CD8-positive, alpha-beta T cell (primary cell): ENCODE measurements at places on chromosomes 5 and 9.

DNA sequence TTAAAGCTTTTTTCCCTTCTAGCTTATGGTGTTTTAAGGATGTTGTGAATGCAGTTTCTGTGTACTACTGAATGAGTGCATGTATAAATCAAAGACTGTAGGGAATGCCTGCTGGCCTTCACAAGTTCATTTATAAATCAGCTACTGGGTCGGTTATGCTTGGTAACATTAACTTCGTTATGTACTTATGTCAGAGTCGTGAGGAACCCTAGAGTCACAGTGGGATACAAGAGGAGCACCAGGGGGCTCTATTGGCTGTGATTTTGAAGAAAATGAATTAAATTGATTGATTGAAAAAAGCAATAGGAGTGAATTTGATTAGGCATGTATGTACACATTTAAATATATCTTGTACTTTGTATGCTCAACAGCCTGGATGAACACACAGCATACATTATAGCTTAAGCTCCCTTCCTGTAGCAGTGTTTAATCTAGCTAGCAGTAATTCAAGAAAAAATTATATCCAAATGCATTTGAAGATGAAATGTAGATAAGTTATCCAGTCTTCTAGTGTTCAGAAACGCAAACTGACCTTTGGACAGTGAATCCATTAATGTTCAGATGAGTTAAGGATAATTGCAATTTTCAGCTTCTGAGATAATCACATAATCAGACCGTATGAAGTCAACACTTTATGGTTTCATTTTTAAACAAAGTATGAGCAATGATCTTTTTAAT lies 204.2 kb downstream of the KDM4C start:
- no peak for DNase-seq

- DNase-seq: peak; percentile 36
Measured at GRCh38 chr5:127757576-127757975, 54.4 kb downstream of the CCDC192 start.

- DNase-seq: no peak
Measured at GRCh38 chr9:91296354-91296753, 65.4 kb downstream of the AUH start.

DNA sequence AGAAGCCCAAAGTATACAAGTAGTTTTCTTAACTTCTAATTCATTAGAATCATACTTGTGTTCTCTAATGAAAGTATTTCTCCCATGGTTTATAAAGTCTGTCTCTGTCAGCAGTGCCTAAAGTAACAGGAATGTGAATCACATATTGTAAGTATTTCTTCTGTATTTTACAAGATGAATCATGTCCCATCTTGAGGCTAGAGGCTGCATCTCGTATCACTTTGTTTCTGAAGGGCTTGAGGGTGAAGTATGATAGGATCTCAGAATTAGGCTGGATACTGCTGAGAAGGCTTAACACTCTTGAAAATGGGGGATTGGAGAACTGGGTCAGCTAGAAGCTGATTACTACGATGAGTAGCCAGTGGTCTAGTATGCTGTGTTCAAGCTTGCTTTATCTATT lies 242.2 kb upstream of the ACTBL2 start:
- DNase-seq: no peak

DNA sequence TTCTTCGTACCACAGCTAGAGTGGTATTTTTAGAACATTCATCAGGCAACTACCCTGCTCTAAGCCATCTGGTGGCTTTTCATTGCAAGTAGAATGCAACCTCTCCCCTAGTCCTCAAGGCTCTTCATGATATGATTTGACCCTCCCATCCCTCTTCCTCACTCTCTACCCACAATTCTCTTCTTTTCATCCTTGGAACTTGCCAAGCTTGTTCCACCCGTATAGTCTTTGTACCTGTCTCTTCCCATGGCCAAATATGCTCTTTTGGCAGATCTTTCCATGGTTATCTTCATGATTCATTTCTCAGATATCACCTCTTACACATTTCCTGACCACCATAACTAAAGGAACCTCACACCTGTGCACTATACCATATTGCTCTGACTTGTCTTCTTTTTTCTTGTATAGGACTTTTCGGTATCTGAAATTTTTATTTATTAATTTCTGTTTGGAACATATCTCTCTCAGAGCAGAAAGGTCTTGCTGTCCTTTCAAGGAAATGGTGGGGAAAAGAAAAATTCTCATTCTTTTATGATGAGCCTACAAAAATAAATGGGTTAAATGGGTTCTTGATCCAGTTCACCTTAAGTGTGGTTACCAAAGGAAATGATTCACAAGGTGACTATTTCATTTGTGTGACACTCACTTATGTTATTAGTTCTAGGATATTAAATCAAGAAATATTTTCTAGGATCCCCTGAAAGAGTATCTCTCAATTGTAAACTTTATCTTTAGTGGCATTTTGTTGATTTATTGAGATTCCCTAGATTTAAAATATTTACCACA lies 3.7 kb upstream of the CD274 start:
- no peak for DNase-seq

DNA sequence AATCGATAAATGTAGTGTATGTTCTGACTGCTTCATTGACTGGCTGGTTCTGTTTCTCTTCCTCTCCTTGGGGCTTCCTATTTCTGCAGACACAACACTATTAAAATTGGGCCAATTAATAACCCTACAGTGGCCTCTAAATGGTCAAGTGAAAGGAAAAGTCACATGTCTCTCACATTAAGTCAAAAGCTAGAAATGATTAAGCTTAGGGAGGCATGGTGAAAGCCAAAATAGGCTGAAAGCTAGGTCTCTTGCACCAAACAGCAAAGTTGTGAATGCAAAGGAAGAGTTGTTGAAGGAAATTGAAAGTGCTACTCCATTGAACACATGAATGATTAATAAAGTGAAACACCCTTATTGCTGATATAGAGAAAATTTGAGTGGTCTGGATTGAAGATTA lies 58.2 kb downstream of the CCNH start:
- DNase-seq: no peak

GRCh38 chr5:56861893-56862485 lies 46.6 kb downstream of the MAP3K1 start:
- no peak for DNase-seq

DNA sequence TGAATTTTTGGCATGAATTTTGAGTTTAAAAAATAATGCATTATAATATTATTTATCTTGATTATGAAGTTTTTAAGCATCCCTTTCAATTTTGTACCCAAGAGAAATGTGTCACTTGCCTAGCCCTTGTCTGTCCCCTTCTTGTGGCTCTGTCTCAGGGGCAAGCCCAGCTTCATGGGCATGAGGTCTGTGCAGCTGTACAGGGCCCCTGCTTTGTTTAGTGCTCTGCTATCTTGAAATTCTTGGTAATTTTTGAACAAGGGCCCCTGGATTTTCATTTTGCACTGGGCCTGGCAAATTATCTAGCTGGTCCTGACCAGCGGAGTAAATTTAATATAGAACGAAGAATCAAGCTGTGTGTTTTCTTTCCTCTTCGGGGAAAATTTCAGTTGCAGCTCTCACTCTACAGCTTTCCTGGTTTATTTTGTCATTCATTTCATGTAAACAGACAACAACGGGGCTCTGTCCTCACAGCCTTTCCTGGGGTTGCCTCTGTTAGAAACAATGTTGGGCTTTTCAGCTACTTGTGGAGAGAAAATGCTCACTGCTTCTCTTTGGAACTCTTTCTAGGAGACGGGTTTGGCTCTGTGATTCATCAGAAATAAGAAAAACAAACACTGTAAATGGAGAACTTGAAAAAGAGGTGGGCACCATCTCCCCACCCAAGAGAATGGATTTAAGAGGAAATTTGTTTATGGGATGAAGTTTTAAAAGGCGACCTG lies 41.1 kb downstream of the LIX1 start:
- DNase-seq: no peak

GRCh38 chr5:127702434-127702833 lies 757 bp upstream of the CCDC192 start:
- no peak for DNase-seq

DNA sequence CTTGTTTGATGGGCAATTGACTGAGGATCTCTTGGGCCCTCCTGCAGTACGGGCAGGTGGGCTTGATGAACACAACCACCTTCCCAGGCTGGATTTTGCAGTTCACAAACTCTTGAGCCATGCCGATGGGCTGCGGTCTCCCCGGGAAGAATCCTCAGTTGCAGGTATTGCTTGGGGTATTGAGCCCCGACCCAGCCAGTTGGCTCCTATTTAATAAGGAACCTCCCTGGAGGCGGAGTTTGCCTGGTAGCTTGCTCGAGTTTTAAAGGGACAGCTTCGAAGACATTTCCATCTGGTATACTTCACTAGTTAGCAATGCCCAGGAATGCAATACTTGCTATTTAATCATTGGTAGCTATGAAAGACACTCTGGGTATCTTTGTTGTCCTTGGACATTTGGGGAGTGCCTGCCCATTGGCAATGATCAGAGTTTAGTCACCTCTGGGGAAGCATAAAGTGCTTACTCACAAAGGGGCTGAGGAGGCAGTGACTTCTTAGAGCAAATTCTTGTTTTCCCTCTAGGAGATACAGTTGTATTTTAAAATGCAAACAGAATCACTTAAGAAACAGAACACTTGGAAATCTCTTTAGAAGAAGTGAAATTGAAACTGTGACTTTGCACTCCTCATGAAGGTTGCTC lies at the start of gene GLRX:
GLRX (minus strand) TSS at position 185 of the 640 bp plus-strand sequence; CDS start at position 121, 64 bp downstream.
- peak; percentile 75 for DNase-seq

- peak; percentile 66 for DNase-seq
Measured at GRCh38 chr5:39714036-39714698, 289.4 kb upstream of the DAB2 start.

DNA sequence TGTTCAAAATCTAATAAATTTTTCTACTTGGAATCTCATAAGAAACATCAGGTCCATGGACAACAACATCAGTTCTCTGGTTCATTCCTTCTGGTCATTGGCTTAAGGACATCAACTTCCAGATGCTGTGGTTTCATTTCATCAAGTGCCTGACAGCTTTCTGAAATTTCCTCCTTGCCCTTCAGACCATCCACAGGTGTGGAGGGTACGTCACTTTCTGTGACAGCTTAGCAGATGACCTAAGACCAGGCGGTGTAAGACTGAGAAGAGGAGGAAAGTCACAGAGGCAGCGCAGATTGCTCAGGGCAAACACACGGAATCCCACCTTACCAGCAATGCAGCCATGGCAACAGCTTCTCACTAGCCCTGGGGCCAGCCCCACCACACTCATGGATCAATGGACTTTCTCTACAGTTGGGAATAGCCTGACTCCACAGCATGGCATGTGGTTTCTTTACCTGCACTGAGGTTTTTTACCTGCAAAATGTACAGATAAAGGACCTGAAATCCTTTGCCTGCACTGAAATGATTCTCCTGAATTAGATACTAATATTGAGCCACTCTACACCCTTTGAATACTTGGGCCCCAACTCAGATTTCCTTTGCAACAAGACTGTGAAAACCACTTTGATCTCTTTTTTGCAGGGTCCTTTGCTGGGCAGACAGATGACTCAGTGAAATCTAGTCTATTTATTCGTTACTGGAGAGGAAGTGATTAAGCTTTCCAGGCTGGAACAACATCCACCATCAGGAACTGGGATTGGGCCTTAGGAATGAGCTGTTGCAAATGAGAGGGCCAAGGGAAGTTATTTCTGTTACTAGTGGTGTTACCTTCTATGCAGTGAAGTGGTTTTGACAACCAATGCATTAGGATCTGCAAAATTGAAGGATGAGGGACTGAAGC lies 26.9 kb downstream of the TICAM2 start:
- DNase-seq: no peak

GRCh38 chr9:75147638-75148037 lies 59.3 kb downstream of the OSTF1 start:
- DNase-seq: no peak

GRCh38 chr9:3271581-3271980 lies 254.2 kb downstream of the RFX3 start:
- no peak for DNase-seq

DNA sequence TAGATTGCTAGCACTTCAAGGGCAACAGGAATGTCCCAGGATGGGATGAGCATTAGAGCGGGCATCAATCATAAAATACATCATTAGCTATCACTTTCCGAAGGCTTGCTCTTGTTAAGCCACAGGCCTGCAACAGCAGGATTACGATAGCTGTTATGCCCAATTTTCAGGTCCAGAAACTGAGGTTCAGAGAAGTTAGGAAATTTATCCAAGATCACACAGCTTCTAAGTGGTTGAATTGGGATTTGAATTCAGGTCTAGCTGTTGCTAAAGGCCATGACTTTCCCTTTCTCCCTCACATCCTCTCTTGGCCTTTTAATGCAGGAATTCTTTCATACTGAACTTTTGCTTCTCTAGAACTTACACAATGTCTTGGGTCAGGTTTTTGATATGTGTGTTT lies 119.4 kb upstream of the ERCC6L2 start:
- no peak for DNase-seq

DNA sequence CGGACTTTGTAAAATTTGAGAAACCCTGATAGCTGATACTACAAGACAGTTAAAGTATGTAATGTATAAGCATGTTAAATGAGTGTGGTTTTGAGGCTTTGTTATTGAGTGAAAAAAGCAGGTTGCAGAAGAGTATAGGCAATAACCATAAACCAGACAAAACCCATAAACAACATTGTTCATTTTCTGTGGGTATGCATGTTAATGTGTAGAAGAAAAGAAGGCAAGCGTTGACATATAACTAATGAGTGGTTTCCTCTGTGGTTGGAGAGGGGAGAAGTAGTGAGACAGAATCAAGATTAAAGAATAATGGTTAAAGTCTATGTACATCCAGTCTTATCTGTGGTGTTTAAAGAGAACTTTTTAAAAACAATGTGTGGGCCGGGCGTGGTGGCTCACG lies 26.2 kb downstream of the RAD23B start:
- peak; percentile 71 for DNase-seq

GRCh38 chr9:132946211-132946610 lies 1.8 kb upstream of the TSC1 start:
- DNase-seq: no peak

- no peak for DNase-seq
Measured at GRCh38 chr5:123705741-123706140, 193.8 kb downstream of the CSNK1G3 start.

DNA sequence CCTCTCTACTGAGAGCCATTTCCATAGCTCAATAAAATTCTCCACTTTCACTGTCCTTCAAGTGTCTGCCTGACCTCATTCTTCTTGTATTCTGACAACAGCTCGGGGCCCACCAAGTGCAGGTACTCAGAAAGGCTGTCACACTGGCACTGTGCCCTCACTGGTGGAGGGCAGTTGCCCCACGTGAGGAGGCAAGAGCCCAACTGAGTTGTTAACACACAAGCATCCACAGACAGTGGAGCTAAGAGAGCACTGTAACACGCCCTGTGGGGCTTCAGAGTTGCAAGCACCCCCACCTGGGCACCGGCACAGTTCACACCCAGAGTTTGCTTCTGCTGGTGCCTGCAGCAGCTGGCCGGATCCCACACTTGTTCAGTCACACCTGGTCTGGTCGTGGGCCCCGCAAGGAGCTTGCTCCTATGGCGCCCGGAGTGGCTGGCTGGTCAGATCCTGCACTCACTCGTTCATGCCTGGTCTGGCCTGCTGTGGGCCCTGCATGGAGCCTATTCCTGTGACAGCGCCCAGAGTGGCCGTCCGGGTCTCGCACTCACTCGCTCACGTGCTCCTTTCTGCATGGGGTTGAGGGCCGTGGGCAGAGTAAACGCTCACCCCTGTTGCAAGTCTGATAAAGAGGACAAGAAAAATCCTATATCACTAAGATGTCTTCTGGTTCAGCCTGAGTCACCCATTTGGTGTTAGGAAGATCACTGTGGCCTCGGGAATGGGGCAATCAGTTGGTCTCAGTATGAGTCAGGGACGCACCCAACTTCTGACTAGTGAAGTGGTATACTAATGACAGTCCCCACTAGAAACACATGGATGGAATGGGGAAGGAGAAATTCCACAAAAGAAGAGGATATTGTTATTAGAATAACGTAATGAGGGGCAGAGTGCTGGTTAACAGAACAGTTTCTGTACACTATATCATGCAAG lies 87.0 kb upstream of the CCNH start:
- no peak for DNase-seq
